ENCODE measurements at places on chromosomes 5 and 9.

GRCh38 chr9:7180247-7180646 lies 422.5 kb downstream of the KDM4C start:
- DNase-seq, result no peak

DNA sequence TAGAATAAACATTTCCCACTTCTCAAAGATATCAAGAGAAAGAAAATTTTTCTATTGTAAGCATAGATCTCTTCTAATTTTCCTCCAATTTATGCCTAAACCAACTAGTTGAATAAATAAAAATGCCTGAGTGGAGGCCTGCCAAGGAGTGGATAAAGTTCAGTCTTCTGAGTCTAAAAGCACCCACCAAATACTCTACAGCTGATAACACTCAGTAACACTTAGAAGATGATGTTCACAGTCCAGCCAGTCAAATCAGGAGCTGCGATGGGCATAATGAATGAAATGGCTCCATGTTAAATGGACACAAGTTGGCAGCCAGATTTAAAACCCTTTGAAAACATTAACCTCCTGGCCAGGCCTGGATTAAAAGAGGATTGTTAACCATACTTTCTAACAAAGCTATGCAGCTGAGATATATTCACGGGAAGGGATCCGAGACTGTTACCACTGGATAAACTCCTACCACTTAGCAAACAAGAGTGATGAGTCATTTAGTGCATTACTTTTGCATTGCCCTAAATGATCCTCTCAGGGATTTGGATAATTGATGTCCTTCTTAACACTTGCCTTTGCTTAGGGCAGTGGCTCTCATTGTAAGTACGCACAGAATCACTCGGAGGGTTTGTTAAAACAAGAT lies 63.7 kb upstream of the CCDC112 start:
- no peak for DNase-seq

GRCh38 chr9:134637241-134637640 lies 4.4 kb upstream of the COL5A1 start:
- DNase-seq, result no peak

DNA sequence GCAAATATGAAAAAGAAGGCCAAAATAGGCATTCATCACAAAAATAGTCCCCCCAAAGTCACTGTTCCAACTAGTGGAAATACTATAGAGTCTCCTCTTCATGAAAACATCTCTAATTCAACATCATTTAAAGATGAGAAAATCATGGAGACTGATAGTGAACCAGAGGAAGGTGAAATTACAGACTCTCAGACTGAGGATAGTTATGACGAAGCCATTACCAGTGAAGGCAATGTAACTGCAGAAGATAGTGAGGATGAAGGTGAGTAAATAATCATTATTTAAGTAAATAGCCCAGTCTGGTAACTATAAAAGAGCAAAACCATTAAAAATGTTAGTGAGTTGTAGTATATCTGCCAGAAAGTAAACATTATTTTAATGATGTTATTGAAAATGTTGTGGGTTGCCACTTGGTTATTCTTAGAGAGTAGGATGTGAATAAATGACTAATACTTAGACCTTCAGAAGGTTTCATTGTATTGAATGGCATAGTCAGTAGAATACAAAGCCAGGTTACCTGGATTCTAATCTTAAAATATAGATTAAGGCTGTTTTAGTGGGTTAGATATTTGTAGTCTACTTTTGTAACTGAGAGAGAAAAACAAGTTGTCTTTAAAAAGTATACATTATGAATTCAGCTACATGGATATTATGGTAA lies 16.3 kb downstream of the AGGF1 start:
- DNase-seq, result no peak

GRCh38 chr9:110835859-110836271 lies 167.3 kb downstream of the MUSK start:
- no peak for DNase-seq

DNA sequence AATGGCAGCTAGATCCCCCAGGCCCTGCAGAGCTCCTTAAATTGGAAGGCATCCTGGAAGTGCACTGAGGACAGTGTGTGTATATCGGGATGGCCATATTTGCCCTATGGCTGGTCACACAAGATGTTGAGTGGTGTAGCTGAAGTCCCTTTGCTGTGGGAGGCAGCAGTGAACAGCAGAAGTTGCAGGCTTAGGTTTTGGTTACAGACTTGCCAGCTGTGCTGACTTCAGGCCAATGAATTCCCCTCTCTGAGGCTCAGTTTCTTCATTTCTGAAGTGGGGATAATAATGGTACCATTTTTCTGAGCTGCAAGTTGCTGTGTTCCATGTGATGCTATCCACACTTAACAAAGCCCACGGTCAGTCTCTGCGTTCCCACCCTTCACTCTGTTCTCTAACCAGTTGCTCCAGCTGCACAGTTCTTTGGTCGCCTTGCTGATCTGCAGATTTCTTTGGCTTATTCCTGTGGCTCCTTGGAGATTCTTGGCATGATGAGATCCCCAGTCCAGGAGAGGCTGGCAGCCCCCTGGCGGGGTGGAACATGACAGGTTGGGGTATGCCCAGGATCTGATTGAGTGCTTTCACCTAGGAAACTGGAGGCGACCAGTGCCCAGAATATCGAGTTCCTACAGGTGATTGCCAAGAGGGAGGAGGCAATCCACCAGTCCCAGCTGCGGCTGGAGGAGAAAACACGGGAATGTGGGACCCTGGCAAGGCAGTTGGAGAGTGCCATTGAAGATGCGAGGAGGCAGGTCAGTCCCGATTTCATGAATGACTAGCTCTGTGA lies 6.5 kb upstream of the GLE1 start:
- DNase-seq, result peak; percentile 55

- no peak for DNase-seq
Measured at GRCh38 chr5:151233616-151234085, 9.8 kb upstream of the CCDC69 start.

DNA sequence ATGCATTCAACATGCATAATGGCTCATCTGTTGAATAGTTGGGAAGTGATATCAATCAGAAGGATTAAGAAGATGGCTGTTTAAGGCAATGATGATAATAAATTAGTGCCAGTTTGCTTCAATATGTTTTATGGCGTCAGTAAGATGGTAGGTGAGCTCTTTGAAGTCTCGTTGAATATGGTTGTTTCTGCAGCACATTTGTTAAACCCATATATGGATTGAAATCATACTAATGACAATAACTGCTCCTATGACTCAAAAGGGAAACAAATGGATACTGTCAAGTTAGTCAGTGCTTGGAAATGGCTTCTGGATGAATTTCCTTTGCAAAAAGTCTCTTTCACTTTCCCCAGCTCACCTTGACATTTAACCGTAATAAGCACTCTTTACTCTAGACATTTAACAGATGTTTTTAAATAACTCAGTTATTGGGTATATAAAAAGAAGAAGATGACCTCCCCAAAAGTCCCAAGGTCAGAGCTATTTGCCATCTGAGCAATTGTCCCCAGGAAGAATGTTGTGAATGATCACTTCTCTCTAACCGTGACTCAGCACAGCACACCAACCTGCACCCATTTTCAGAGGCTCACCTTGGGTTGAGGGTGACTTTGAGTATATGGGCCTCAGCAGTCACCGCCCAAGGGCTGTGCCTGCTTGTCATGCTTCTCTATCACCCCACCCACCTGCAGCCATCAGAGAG lies 133.4 kb downstream of the GRIA1 start:
- DNase-seq, result no peak

GRCh38 chr9:129500161-129500862 lies 120.6 kb downstream of the C9orf50 start:
- peak; percentile 41 for DNase-seq

- no peak for DNase-seq
Measured at GRCh38 chr9:5976674-5977397, 38.6 kb downstream of the RANBP6 start.

GRCh38 chr5:6703806-6704205 lies 9.4 kb upstream of the TENT4A start:
- no peak for DNase-seq

GRCh38 chr9:137316012-137316981 lies 14.2 kb upstream of the NRARP start:
- DNase-seq, result no peak
